Activated CD8-positive, alpha-beta memory T cell treated with anti-CD3 and anti-CD28 coated beads, Interleukin-2, amount 10 ng/mL, durations not matched to agents 7 days and 5 days (primary cell): ENCODE measurements at places on chromosomes 4 and X. TPM values are rescaled to one million over a fixed set of nuclear protein-coding genes. Genes with fewer than 3 reads are reported as not detected.

Gene HTRA3
- not detected for total RNA-seq

Gene XK
- total RNA-seq, result 0.09 TPM

Gene PNMA3
- total RNA-seq, result 2.2 TPM

Gene RELL1
- total RNA-seq, result 35.5 TPM

Gene CLNK
- total RNA-seq, result 0.18 TPM

- DNase-seq, result peak; percentile 54
Observed at GRCh38 chr4:99088023-99088449, 552 bp downstream of the ADH5 start.

DNA sequence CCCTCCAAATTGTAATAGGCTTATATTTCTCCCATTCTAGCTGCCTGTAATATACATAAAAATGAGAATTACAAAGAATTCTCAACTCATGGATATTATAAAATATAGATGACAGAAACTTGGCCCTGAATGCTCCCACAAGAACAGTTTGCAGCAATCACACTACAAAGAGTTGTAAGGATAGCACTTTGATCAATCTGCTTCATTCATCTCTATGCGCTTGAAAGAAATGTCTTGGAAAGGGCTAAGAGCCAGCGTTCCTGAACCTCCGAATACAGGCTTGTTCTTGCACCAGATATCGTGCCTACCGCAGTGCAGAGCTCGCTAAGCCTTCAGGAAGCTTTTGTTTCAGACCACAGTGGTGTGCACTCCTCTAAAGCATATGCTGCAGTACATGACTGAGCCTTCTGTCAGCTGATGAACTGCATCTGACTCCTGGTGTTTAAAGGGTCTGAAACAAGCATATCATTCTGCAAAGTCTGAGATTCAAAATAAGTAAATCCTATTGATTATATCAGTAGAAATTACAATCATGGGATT is 417.6 kb upstream of the ZFP42 start:
- no peak for DNase-seq

DNA sequence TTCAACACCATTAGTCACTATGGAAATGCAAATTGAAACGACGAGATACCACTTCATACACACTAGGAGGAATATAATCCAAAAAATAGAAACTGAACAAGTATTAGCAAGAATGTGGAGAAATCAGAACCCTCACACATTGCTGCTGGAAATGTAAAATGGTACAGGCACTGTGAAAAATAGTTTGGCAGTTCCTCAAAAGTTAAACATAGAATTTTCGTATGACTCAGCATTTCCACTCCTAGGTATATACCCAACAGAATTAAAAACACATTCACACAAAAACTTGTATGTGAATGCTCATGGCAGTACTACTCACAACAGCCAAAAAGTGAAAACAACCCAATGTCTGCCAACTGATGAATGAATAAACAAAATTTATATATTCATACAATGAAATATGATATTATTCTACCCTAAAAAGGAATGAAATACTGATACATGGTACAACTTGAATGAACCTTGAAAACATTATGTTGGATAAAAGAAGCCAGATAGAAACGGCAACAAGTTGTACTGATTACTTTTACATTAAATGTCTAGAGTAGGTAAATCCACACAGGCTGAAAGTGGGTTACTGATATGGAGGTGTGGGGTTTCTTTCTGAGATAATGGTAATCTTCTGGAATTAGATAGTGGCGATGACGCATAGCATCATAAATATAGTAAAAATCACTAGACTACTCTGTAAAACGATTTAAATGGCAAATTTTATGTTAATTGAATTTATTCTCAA is 22.3 kb downstream of the TEC start:
- no peak for DNase-seq

- no peak for DNase-seq
Observed at GRCh38 chr4:70778888-70779422, 57.2 kb downstream of the RUFY3 start.

GRCh38 chr4:89290727-89291516 is 16.7 kb downstream of the GPRIN3 start:
- DNase-seq, result peak; percentile 63
